ENCODE measurements at places on chromosomes 7 and 10. TPM values are rescaled to one million over a fixed set of nuclear protein-coding genes. Genes with fewer than 3 reads are reported as not detected.

GATA3 gene
- 0.29 TPM for total RNA-seq

ADAMTS14 gene
- 2.2 TPM for total RNA-seq

CALHM1 gene
- not detected for total RNA-seq

TRIM50 gene
- not detected for total RNA-seq

ANKRD1 gene
- 7.0 TPM for total RNA-seq

SEMA3C gene
- total RNA-seq = 223 TPM

WNT8B gene
- total RNA-seq = not detected

CDHR1 gene
- total RNA-seq = not detected

PDAP1 gene
- 74.0 TPM for total RNA-seq

PRPS1L1 gene
- total RNA-seq = not detected

ADARB2 gene
- total RNA-seq = not detected

SBDS gene
- total RNA-seq = 71.3 TPM

C10orf53 gene
- not detected for total RNA-seq

OSBPL3 gene
- 40.7 TPM for total RNA-seq

TCAF2 gene
- total RNA-seq = 0.22 TPM

RARRES2 gene
- total RNA-seq = 35.2 TPM

ATRNL1 gene
- not detected for total RNA-seq

SLC26A5 gene
- total RNA-seq = not detected

DEPP1 gene
- 3.6 TPM for total RNA-seq

PALD1 gene
- total RNA-seq = under 0.01 TPM

ITPRID1 gene
- not detected for total RNA-seq

VOPP1 gene
- total RNA-seq = 23.9 TPM

ABCB8 gene
- total RNA-seq = 39.4 TPM

TUBB8 gene
- total RNA-seq = not detected

CRYGN gene
- not detected for total RNA-seq

SPDYE9 gene
- total RNA-seq = not detected

SUFU gene
- 3.9 TPM for total RNA-seq

SFTPA1 gene
- total RNA-seq = not detected

INA gene
- 3.7 TPM for total RNA-seq

TAF3 gene
- 3.1 TPM for total RNA-seq

NEBL gene
- 0.22 TPM for total RNA-seq

TMEM72 gene
- total RNA-seq = not detected

OR2A42 gene
- not detected for total RNA-seq

GBF1 gene
- total RNA-seq = 74.6 TPM

ASB10 gene
- not detected for total RNA-seq

SLC26A3 gene
- not detected for total RNA-seq

FAM20C gene
- 86.5 TPM for total RNA-seq

SPDYE1 gene
- total RNA-seq = not detected

RADIL gene
- 1.8 TPM for total RNA-seq

BLNK gene
- not detected for total RNA-seq

PRXL2A gene
- total RNA-seq = 33.0 TPM

TDRD1 gene
- total RNA-seq = not detected

AKR1C4 gene
- total RNA-seq = not detected

PDK4 gene
- under 0.01 TPM for total RNA-seq

All from placental pericyte (primary cell).